ENCODE measurements at places on chromosomes 1 and 21. TPM values are rescaled to one million over a fixed set of nuclear protein-coding genes. Genes with fewer than 3 reads are reported as not detected.
A peak's percentile ranks its signal among the peaks of the same experiment; 100 is the strongest.

GRCh38 chr1:8421721-8422120 is 103.8 kb downstream of the SLC45A1 start:
- H3K36me3 ChIP-seq: no peaks in the 10 kb centered on the region
- H3K27ac ChIP-seq: no peak overlapping the region
- no peak overlapping the region for H3K4me3 ChIP-seq

- DNase-seq: no peak
- H3K27ac ChIP-seq: no peak overlapping the region
- H3K36me3 ChIP-seq: peaks cover 4% of the 10 kb centered on the region
Observed at GRCh38 chr1:162371611-162372010, 5.0 kb downstream of the SPATA46 start.

DNA sequence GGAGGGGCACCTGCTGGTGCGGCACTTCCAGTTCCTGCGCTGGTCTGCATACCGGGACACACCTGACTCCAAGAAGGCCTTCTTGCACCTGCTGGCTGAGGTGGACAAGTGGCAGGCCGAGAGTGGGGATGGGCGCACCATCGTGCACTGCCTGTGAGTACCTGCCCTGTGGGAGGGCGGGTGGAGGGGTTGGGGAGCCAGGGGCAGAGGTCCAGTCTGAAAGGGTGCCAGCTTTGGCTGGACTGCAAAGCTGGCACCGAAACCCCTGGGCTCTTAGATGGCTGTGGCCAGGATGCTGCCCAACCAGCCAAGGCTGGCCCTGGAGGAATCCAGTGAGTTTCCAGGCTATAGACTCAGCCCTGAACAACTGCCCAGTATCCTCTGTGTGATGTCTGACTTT is 87.3 kb downstream of the PTPRU start:
- no peak for DNase-seq
- peaks cover 9% of the 10 kb centered on the region for H3K4me1 ChIP-seq

- no peak overlapping the region for H3K4me3 ChIP-seq
- no peak for DNase-seq
- no peaks in the 10 kb centered on the region for H3K36me3 ChIP-seq
- H3K4me1 ChIP-seq: no peaks in the 10 kb centered on the region
- peaks cover 2% of the 10 kb centered on the region for H3K27me3 ChIP-seq
Observed at GRCh38 chr1:221760911-221761310, 19.0 kb upstream of the DUSP10 start.

Gene CRB1
- total RNA-seq: 7.3 TPM

Gene SPATC1L
- 58.7 TPM for total RNA-seq

DNA sequence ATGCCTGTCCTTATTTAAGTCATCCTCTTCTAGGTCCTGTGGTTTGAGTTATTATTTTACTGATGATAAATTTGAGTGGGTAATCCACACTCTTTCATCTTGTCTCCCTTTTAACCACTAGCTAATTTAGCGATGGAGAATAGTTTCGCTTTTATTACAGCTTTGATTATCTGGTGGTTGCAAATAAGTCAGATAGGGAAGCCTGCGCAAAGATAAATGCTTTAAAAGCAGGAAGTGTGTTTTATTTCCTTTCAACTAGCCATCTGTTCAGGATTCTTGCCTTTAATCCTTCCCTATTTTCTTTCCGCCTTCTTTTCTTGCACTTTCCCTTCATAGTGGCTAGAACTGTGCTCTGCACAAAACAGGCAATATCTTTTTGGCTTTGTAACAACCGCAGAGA is 129.0 kb downstream of the TGFB2 start:
- H3K36me3 ChIP-seq: no peaks in the 10 kb centered on the region
- H3K27ac ChIP-seq: no peak overlapping the region
- peaks cover 7% of the 10 kb centered on the region for H3K4me1 ChIP-seq

GRCh38 chr1:71857862-71858261 is 424.5 kb downstream of the NEGR1 start:
- H3K4me1 ChIP-seq: peaks cover 7% of the 10 kb centered on the region
- H3K27ac ChIP-seq: no peak overlapping the region
- no peak overlapping the region for H3K4me3 ChIP-seq
- H3K36me3 ChIP-seq: no peaks in the 10 kb centered on the region
- no peak for DNase-seq

Gene WNT3A
- not detected for total RNA-seq

Gene SPRR3
- not detected for total RNA-seq

- peaks cover 9% of the 10 kb centered on the region for H3K27me3 ChIP-seq
- no peak overlapping the region for H3K27ac ChIP-seq
- no peaks in the 10 kb centered on the region for H3K36me3 ChIP-seq
- peaks cover 2% of the 10 kb centered on the region for H3K4me1 ChIP-seq
Observed at GRCh38 chr21:29939104-29939923, 482 bp downstream of the GRIK1 start.

GRCh38 chr1:61579802-61580201 is 145.1 kb downstream of the TM2D1 start:
- H3K27ac ChIP-seq: no peak overlapping the region
- H3K36me3 ChIP-seq: peaks cover 3% of the 10 kb centered on the region
- no peaks in the 10 kb centered on the region for H3K27me3 ChIP-seq
- DNase-seq: no peak

- peaks cover 5% of the 10 kb centered on the region for H3K27me3 ChIP-seq
- H3K36me3 ChIP-seq: no peaks in the 10 kb centered on the region
- H3K27ac ChIP-seq: no peak overlapping the region
Observed at GRCh38 chr1:84571150-84571535, 3.1 kb downstream of the CTBS start.

Gene CSRP1
- total RNA-seq: 6.2 TPM

Gene NBPF6
- not detected for total RNA-seq

- no peak overlapping the region for H3K4me3 ChIP-seq
- H3K36me3 ChIP-seq: peaks cover 9% of the 10 kb centered on the region
- no peaks in the 10 kb centered on the region for H3K4me1 ChIP-seq
- H3K27me3 ChIP-seq: peaks cover 7% of the 10 kb centered on the region
- no peak overlapping the region for H3K27ac ChIP-seq
Observed at GRCh38 chr1:110556471-110556807, 37.5 kb upstream of the KCNA10 start.

DNA sequence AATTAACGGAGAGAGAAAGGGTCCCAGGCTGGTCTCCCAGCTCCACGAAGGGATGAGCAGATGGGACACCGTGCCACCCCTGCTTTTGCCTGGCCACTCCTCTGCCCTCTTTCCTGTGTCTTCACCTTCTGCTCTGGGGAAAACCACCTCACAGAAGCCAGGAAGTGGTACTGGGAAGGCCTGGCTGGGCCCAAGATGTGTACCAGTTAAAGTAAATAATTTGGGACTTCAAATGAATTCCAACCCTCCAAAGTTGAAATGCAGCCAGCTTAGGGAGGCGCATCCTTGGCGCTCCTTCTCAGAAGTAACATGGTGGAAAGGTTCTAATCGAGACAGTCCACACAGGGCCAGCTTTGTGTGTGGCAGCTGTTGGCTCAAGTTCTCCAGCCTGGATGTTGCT is 45.7 kb downstream of the MAP3K21 start:
- H3K27me3 ChIP-seq: no peaks in the 10 kb centered on the region
- no peak for DNase-seq
- H3K27ac ChIP-seq: no peak overlapping the region
- peaks cover 4% of the 10 kb centered on the region for H3K4me1 ChIP-seq

- H3K27ac ChIP-seq: no peak overlapping the region
- no peaks in the 10 kb centered on the region for H3K4me1 ChIP-seq
- no peak for DNase-seq
- H3K4me3 ChIP-seq: no peak overlapping the region
Observed at GRCh38 chr1:229191066-229191674, 79.7 kb upstream of the RAB4A start.

- peaks cover 3% of the 10 kb centered on the region for H3K27me3 ChIP-seq
- H3K4me1 ChIP-seq: peaks cover 25% of the 10 kb centered on the region
- H3K36me3 ChIP-seq: no peaks in the 10 kb centered on the region
- H3K27ac ChIP-seq: no peak overlapping the region
- DNase-seq: no peak
Observed at GRCh38 chr1:203271018-203271743, 34.1 kb upstream of the BTG2 start.

GRCh38 chr21:45027241-45028196 is 46.9 kb upstream of the ADARB1 start:
- H3K36me3 ChIP-seq: peaks cover 19% of the 10 kb centered on the region
- no peak for DNase-seq
- peaks cover 21% of the 10 kb centered on the region for H3K4me1 ChIP-seq

Gene EFNA1
- total RNA-seq: 1.7 TPM

Gene AJAP1
- total RNA-seq: 3.5 TPM

- DNase-seq: no peak
- H3K36me3 ChIP-seq: no peaks in the 10 kb centered on the region
- H3K4me1 ChIP-seq: peaks cover 14% of the 10 kb centered on the region
- peaks cover 6% of the 10 kb centered on the region for H3K27me3 ChIP-seq
Observed at GRCh38 chr1:66275601-66276023, 258.3 kb upstream of the SGIP1 start.

GRCh38 chr1:35500439-35500838 is 56.8 kb downstream of the KIAA0319L start:
- H3K27me3 ChIP-seq: peaks cover 3% of the 10 kb centered on the region
- no peak overlapping the region for H3K4me3 ChIP-seq
- no peak overlapping the region for H3K27ac ChIP-seq
- no peak for DNase-seq
- H3K4me1 ChIP-seq: peaks cover 7% of the 10 kb centered on the region

- H3K36me3 ChIP-seq: no peaks in the 10 kb centered on the region
- H3K27ac ChIP-seq: no peak overlapping the region
- H3K27me3 ChIP-seq: peaks cover 4% of the 10 kb centered on the region
- peaks cover 7% of the 10 kb centered on the region for H3K4me1 ChIP-seq
- DNase-seq: no peak
Observed at GRCh38 chr1:20248971-20249612, 41.6 kb upstream of the VWA5B1 start.

DNA sequence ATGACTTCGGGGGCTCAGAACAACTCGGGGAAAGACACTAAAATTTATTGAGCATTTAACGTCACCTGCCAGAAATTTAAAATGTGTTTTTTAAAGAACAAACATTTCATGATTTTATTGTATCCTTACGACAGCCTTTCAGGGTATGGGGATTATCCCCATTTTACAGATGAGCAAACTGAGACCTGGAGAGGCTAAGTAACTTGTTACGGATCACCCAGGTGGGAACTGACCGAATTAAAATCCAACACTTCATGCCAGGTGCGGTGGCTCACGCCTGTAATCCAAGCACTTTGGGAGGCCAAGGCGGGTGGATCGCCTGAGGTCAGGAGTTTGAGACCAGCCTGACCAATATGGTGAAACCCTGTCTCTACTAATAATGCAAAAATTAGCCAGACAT is 50.9 kb downstream of the DISC1 start:
- peaks cover 39% of the 10 kb centered on the region for H3K4me1 ChIP-seq
- H3K27me3 ChIP-seq: peaks cover 8% of the 10 kb centered on the region
- DNase-seq: no peak
- peaks cover 5% of the 10 kb centered on the region for H3K36me3 ChIP-seq
- no peak overlapping the region for H3K27ac ChIP-seq

Gene SAMD11
- 46.2 TPM for total RNA-seq

- no peak overlapping the region for H3K27ac ChIP-seq
- H3K36me3 ChIP-seq: no peaks in the 10 kb centered on the region
- DNase-seq: no peak
- H3K4me1 ChIP-seq: no peaks in the 10 kb centered on the region
Observed at GRCh38 chr1:242447689-242448088, 76.8 kb downstream of the PLD5 start.

- H3K4me1 ChIP-seq: peaks cover 5% of the 10 kb centered on the region
- no peak overlapping the region for H3K4me3 ChIP-seq
- H3K36me3 ChIP-seq: peaks cover 15% of the 10 kb centered on the region
Observed at GRCh38 chr1:164569866-164570265, 10.9 kb downstream of the PBX1 start.

Gene KCNQ4
- 0.76 TPM for total RNA-seq

Gene FCRL5
- total RNA-seq: not detected

- H3K27me3 ChIP-seq: peaks cover 4% of the 10 kb centered on the region
- H3K4me1 ChIP-seq: no peaks in the 10 kb centered on the region
- no peak overlapping the region for H3K4me3 ChIP-seq
Observed at GRCh38 chr1:215269955-215270354, 187.4 kb downstream of the KCNK2 start.

GRCh38 chr1:12383001-12383400 is 153.2 kb downstream of the VPS13D start:
- no peaks in the 10 kb centered on the region for H3K4me1 ChIP-seq
- DNase-seq: no peak
- no peak overlapping the region for H3K27ac ChIP-seq
- H3K36me3 ChIP-seq: peaks cover 25% of the 10 kb centered on the region
- no peak overlapping the region for H3K4me3 ChIP-seq

DNA sequence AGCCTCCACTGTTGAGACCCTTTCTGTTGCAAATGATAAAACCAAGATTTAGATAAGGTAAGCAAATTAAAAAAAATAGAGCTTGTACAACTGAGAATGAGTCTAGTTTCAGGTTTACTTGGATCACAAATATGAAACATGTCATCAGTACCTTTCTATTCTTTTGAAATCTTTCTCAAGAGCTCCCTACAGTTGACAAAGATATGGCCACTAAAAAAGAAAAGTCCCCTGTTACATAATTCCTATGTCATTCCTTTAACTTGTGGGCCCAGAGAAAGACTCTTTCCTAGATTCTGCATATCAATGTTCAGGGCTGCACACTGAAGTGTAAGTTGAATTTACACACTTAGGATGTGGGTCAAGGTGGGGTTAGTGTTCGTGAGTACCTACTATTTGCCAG is 168.1 kb downstream of the PLA2G4A start:
- H3K27ac ChIP-seq: no peak overlapping the region
- no peak for DNase-seq
- no peak overlapping the region for H3K4me3 ChIP-seq

DNA sequence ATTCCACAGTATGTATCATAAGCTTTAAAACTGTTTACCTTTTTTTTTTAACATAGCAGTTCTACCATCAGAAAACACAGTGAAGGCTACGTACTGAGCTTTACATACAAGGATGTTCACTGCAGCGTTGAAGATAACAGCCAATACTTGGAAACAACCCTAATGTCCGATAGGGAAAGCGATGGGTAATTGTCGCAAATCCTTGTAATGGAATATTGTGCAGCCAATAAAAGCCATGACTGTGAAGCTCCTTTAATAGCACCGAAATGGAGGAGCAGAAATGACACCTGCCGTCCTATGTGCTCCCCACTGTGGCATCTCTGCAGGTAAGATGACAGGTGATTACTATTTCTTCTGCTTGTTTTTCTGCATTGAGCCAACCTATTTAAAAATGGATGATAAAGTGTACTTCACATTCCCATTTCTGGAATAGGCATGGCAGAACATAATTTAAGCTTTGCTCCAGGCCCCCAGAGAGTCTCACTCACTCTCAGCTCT is 523.8 kb downstream of the PTPRU start:
- no peak overlapping the region for H3K27ac ChIP-seq
- H3K27me3 ChIP-seq: peaks cover 10% of the 10 kb centered on the region
- H3K4me3 ChIP-seq: no peak overlapping the region
- H3K4me1 ChIP-seq: peaks cover 24% of the 10 kb centered on the region
- no peak for DNase-seq

GRCh38 chr21:38054334-38054733 is 138.1 kb upstream of the KCNJ6 start:
- H3K27me3 ChIP-seq: peaks cover 2% of the 10 kb centered on the region
- no peak for DNase-seq
- H3K27ac ChIP-seq: peak overlapping the region; percentile 31
- peaks cover 11% of the 10 kb centered on the region for H3K4me1 ChIP-seq

Gene MSH4
- 0.20 TPM for total RNA-seq

DNA sequence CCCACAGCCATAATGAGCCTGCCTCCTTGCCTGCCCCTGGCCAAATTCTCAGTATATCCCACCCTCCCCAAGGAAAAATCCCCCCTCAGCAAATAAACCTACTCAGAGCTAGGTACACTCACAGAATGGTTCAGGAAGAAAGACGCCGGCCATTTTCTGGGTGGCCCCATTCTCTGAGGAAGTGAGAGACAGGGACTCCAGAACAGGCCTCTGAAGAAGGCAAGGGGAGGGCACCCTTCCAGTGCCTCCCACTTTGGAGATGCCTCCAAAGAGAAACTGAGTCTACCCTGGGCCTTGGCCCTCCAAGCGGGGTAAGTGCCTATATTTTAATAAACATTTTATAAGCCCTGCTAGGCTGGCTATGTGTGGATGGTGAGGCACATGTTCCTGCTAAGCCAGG is 2.3 kb downstream of the PACC1 start:
- DNase-seq: no peak
- peaks cover 11% of the 10 kb centered on the region for H3K4me1 ChIP-seq
- no peak overlapping the region for H3K4me3 ChIP-seq

Data from glutamatergic neuron (in vitro differentiated cells).